Activated effector memory CD4-positive, alpha-beta T cell treated with Interleukin-2 at 50 U/mL for 16 hours (primary cell): ENCODE measurements at places on chromosomes 1 and 21.

GRCh38 chr1:5826601-5827000 lies 165.6 kb downstream of the NPHP4 start:
- no peak for DNase-seq

GRCh38 chr1:214979191-214979590 lies 103.3 kb upstream of the KCNK2 start:
- no peak for DNase-seq

DNA sequence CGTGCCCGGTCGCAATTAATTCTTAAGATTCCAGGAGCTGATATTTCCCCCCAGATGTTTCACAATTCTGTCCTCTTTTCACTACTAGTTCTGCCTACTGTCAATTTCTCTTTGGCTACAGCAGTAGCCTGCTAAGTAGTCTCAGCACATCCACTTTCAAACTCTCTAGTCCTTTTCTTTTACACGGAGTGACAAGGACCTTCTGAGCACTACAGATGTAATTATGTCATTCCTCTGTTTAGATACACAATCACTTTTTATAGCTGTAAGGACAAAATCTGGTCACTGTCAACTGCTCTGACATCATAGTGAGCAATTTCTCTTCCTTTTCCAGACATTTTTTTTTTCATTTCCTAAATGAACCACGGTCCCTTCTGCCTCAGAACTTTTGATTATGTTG lies 421.7 kb upstream of the CHRM3 start:
- no peak for DNase-seq

DNA sequence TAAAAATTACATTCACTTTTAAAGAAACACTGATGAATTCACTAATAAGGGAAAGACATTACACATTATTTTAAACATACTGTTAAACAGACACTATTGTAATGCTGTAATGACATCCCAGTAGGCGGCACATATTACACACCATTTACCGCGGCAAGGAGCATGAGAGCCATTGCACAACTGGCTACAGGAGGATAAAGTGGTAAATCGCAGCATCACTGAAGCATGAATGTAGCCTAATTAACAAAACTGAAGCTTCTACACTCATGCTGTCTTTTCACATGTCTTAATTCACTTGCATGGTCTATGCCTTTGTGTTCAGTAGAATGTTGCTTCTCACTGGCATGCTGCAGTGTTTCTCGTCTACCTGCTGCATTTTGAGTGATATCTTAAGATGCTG lies 1046.0 kb downstream of the MRPL39 start:
- no peak for DNase-seq

- no peak for DNase-seq
These were observed 431.5 kb upstream of the CHRM3 start for GRCh38 chr1:238954865-238955264.

GRCh38 chr1:9439074-9439761 lies 100.0 kb upstream of the SLC25A33 start:
- no peak for DNase-seq

GRCh38 chr1:78415165-78415564 lies 75.6 kb upstream of the PTGFR start:
- no peak for DNase-seq

DNA sequence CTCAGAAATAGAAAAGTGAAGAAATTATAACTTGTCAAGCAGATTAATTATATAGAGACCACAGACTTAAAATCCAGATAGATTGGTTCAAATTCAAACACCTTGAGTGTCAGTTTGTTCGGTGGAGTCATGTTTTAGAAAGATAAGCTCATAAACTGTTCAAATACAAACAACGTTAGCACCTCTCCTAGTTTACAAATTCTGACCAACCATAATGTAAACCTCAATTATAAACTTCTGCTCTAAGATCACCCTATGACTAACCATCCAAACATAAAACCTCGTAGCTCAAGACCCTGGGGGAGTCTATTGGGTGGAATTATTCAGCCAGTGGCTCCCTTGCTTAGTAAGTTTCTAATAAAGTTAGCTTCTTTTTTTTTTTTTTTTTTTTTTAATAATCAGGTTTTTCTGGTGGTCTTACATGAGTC lies 12.4 kb downstream of the CBR1 start:
- DNase-seq, result no peak

GRCh38 chr1:170696591-170697290 lies 32.8 kb downstream of the PRRX1 start:
- DNase-seq, result no peak

GRCh38 chr1:235808223-235808622 lies 58.5 kb downstream of the LYST start:
- no peak for DNase-seq

GRCh38 chr21:31429506-31429905 lies 85.4 kb upstream of the TIAM1 start:
- DNase-seq, result no peak

- no peak for DNase-seq
These were observed 52.1 kb downstream of the COL6A1 start for GRCh38 chr21:46033410-46034400.

- no peak for DNase-seq
These were observed 42.9 kb downstream of the ZNF691 start for GRCh38 chr1:42889264-42889663.

GRCh38 chr1:43405219-43405875 lies 15.6 kb downstream of the SZT2 start:
- no peak for DNase-seq

GRCh38 chr1:230609208-230609607 lies 33.1 kb upstream of the COG2 start:
- no peak for DNase-seq

- DNase-seq, result no peak
These were observed at the start of gene CD101 for GRCh38 chr1:117001254-117001927. Gene CD101 (plus strand): TSS chr1:117001760. CDS start chr1:117001818, 58 bp downstream.

- DNase-seq, result no peak
These were observed 5.6 kb downstream of the AIRE start for GRCh38 chr21:44291078-44291935.

- DNase-seq, result no peak
These were observed at the start of gene PTAFR for GRCh38 chr1:28176492-28177470. Gene PTAFR (minus strand): TSS chr1:28176690. CDS start chr1:28151021, 25,669 bp downstream.

DNA sequence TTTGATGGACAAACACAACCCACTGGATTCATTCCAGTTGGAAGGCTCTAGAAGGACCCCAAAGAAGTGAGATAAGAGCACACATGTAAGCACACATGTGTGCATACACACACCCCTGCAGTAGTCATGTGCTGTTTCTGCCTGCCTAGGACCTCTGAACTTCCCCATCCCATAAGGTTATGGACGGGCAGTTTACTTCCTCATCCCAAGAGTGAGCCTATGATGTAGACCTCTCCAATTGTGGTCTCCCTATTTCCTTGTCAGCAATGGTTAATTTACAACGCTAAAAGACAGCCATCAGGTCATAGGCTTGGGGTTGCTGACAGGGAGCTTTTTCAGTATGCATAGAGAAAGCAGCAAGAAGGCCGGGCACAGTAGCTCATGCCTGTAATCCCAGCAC lies 15.4 kb upstream of the ADAR start:
- DNase-seq, result no peak

- no peak for DNase-seq
These were observed 11.4 kb upstream of the VANGL1 start for GRCh38 chr1:115630342-115630741.

- no peak for DNase-seq
These were observed 1015.4 kb downstream of the AMY1C start for GRCh38 chr1:104765085-104765484.

DNA sequence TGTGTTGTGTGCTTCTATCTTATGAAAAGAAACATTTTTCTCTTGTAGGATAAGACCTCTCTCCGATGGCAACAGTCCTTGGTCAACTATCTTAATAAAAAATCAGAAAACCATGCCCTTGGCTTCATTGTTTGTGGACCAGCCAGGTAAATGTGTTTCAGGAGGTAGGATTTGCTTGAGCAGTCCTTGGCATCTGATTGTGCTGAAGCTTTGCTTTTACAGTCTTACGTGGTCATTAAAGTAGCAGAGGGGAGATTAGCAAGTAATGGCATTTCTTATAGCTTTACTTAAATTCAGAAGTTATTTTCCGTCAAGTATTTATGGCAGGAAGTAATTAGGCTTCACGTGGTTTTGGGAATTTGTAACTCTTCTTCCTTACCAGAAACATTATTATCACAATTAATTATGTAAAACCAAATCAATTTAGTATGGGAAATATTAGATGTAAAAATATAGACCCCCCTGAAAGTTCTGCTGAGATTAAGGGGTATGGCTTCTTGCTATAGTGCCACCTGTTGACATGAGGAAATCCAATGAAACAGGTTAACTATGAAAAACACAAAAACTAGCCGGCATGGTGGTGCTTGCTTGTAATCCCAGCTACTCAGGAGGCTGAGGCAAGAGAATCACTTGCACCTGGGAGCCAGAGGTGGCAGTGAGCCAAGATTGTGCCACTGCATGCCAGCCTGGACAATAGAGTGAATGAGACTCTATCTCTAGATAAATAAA lies 49.0 kb downstream of the MAP3K21 start:
- no peak for DNase-seq

GRCh38 chr1:150551051-150551783 lies 2.0 kb downstream of the ADAMTSL4 start:
- no peak for DNase-seq

- DNase-seq, result no peak
These were observed 166.8 kb downstream of the HIVEP3 start for GRCh38 chr1:41751804-41752513.

GRCh38 chr1:16294219-16295212 lies 57.5 kb upstream of the CPLANE2 start:
- no peak for DNase-seq

DNA sequence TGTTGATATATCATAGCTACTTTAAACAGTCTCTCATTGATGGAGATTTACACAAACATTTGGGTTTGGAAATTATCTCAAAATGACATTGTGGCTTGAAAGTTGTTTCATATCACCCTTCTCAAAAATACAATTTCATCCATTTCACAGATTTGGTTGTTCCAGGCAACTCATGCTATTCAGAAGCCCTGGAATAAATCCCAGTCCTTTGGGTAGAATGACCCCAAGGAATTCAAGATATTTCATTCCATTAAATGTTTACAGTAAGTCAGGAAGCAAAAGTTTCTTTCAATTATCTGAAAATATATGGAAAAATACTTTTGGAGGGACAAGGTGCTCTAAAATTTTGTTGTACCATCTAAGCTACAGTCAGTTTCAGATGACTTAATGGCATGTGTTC lies 27.1 kb downstream of the MPZL1 start:
- DNase-seq, result no peak

DNA sequence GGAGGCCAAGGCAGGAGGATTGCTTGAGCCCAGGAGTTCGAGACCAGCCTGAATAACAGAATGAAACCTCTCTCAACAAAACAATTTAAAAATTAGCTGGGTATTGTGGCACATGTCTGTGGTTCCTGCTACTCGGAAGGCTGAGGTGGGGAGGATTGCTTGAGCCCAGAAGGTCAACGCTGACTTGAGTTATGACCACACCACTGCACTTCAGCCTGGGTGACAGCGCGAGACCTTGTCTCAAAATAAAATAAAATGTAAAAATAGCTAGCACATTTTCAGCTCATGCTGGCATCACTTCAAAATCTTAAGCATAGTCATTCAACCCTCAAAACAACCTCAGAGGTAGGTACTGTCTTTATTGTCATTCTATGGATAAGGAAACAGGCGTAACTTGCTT lies 6.4 kb downstream of the JAK1 start:
- DNase-seq, result no peak

GRCh38 chr1:50109647-50110075 lies 941 bp downstream of the ELAVL4 start:
- DNase-seq, result no peak

DNA sequence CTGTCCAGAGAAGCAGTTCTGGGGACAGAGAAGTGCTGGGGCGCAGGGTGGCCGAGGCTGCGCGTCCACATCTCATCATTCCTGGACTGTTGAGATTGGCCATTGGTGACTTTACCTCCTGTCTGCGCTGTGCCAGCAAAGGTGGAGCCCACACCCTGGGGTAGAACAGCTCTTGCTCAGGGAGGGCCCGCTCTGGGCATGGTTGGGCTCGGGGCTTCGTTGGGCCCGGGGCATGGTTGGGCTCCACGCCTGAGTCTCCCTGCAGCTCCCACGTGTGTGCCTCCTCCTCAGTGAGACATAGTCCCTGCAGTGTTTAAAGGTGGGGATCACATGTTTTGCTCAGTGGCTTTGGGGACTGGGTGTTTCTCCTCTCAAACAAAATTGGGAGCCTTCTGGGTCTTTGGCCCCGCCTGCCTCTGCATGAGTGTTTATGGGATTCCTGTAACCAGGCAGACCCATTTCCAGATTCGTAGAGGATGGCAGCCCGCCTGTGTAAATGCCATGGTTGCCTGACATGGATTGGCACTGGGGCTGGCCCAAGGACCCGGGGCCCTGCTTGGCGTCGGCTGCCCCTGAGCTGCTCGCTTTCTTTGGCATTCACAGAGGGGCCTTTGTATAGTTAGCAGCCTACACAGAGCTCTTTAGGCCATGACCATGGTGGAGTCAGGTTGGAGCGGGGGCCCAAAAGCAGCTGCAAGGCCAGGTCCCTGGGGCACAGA lies 104.6 kb downstream of the TLR5 start:
- DNase-seq, result no peak

DNA sequence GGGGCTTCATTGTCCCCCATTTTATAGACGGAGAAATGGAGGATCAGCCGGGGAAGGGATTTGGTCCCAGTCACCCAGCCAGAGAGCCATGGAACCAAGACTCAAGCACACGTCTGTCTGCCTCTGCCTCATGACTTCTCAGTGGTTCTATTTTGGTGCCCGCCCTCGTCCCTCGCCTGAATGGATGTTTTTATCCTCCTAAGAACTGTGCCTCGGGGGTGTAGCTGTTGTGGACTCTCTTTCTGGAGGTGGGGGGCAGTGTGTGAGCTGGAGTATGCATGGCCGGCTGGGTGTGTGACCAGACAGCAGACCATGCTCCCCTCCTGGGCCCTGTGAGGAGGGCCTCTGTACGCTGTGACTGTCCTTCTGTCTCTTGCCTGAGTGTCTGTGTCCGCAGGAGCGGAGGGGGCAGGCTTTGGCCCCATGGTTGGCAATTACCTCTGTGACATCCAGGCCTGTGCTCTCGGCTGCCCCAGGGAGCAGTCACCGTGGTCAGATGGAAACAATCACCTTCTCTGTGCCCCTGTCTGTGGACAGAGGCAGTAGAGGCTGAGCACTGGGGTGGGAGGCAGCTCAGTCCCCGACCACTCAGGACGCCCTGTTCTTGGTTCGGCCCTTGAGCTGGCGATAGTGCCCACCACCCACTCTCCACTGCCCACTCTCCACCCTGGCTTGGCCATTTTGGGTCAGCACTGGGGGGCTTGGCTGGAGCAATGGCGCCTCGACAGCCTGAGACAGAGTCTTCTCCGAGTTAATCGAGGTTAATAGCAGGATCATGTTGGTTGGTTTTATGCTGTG lies 20.4 kb downstream of the WNT4 start:
- no peak for DNase-seq

- no peak for DNase-seq
These were observed 32.9 kb downstream of the EIF4G3 start for GRCh38 chr1:21143752-21144151.

GRCh38 chr21:27467366-27467765 lies 500.5 kb upstream of the ADAMTS5 start:
- no peak for DNase-seq

- DNase-seq, result no peak
These were observed 4.4 kb upstream of the CD48 start for GRCh38 chr1:160716013-160716412.

- DNase-seq, result no peak
These were observed 580 bp downstream of the DVL1 start for GRCh38 chr1:1348420-1349255.
